ENCODE measurements at places on chromosomes 11 and 22.

DNA sequence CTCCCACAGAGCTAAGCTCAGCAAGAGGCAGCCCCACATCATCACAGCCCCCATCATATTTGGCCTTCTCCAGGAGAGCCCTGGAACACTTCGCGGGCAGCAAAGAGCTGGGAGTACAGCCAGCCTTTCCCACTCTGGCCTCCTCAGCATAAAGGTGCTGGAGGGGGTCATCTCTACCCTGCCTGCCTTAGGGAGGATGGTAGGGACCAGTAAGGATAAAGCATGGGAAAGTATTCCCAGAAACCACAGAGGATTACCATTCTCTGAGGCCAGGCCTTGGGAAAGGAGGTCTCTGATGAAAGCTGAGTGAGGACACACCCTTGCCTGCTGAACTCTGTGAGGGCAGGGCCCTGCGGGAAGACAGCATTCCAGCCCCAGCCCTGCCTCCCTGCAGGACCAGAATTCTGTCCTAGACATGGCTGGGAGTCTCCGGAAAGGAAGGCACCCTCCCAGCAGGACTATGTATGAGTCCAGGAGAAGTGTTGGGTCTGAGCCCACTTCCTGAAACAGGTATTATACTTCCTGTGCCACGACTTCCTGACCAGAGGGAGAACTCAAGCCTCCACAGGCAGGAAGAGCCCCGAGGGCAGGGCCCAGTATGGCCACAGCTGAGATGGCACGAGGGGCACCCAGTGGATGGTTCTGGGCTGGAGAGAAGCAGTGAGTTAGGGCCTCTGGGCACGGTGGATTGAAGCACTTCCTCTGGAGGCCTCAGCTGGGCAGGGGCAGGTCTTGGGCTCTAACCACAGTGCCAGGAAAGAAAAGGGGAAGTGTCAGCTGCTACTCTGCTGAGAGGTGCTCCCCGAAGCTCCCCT, 12.9 kb upstream of the CASTOR1 start:
- DNase-seq = no peak

- DNase-seq = no peak
Measured at GRCh38 chr11:123448823-123449222, 18.8 kb downstream of the GRAMD1B start.

DNA sequence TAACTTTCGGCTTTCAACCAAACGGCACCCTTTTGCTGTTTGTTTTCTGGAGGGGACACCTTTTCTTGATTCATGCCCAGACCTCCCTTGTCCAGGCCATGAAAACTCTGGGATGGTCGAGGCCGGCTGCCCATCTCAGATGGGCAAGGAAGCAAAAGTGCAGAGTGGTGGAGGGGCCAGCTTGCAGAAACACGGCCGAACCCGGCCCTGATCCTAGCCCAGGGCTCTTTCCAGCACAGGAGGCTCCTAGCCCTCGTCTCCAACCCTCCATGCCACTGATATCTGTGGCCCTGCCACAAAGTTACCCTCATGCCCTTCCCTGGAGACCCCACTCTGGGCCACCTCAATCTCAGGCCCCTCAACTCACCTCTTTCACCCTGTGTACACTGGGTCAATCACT, 18.9 kb upstream of the SLC22A12 start:
- DNase-seq = no peak

DNA sequence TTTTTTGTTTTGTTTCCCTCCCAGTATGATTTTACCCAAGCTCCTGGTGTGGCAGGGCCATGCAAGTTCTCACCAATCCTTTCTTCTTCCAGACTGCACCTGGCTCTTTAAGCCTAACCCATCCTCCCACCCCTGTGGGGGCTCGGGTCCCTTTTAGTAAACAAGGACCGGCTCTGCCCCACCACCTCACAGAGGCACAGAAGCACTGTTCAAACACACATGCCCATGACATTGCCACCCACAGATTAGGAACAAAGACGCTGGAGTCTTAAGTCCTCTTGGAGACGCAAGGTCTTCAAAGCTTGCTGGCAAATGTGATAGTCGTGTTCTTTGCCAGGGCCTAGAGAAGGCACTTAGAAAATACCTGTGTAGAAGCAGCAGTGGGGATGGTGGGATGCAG, 18.9 kb downstream of the UQCR10 start:
- DNase-seq = no peak

DNA sequence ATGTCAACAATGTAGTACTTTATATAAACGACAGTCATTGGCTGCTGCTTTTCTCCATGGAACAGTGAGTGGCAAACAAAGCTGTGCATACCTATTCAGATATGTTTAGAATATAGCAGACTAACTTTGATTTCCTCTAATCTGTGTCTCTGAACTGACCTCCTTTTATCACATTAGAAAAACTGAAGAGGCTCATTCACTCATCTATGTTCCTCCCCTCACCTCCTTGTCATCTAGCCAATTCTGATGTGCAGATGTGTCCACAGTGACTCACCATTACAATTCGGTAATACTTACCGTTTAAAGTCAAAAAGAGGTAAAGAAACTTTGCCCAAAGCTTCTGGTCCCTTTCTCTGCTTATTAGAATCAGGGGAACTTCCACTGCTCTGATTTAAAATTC, 51.5 kb upstream of the RPS13 start:
- DNase-seq = no peak

GRCh38 chr11:61973476-61974162, 6.2 kb upstream of the FTH1 start:
- DNase-seq = no peak

GRCh38 chr22:41909310-41910049, 5.4 kb downstream of the SHISA8 start:
- DNase-seq = no peak

DNA sequence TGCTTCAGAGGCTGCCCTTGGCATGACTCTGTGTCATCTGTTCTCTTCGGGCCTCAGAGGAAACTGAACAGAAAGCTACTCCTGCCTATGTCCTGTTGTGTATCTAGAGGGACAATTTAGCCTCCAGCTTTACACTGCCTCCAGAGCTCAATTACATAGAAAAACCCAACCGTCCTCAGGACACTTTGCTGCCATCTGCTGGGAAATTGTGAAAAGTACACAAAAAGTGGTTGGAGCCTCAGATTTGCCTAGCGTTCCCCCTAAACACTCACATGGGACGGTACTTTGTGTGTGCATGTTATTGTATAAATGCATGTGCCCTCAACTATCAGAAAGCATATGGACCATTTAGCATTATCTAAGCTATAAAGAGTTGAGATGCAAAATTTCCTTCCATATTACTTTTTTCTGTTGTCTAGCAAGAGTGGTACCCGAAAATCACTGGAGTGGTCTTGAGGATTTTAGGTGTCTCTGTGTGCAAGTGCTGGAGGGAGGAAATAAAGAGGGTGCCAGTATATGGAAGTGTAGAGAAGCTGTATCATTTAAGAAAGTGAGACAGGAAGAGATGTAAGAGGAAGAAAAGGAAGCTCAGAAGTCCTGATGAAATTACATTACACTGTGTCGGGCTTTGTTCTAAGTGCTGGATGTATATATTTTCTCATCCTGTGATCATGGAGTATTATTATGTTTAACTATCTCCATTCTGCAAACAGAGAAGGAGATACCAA, 8.7 kb upstream of the MS4A4E start:
- no peak for DNase-seq

- no peak for DNase-seq
Measured at GRCh38 chr11:96152623-96153022, 190.4 kb downstream of the MAML2 start.

GRCh38 chr22:49329636-49330035, 498.0 kb downstream of the BRD1 start:
- DNase-seq = no peak

- DNase-seq = no peak
Measured at GRCh38 chr22:34914846-34915245, 151.1 kb upstream of the ISX start.

- no peak for DNase-seq
Measured at GRCh38 chr11:14258221-14258935, 100.6 kb downstream of the RRAS2 start.

DNA sequence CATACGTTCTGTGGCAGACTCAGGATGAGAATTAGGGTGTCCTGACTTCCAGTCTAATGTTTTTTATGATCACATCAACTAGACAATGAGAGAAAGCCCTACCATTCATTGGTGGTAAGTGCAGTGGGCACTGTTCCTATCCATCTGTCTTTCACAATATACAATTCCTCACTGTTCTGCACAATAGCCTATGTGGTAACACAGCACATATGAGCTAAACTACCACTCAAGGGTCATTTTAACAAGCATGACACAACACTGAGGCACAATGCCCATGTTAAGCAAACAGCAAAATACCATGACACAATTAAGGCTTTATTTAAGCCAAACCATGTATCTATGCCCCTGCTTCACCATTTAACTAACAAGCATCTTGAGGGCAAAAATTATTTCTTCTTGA, 52.3 kb downstream of the SIK3 start:
- no peak for DNase-seq

DNA sequence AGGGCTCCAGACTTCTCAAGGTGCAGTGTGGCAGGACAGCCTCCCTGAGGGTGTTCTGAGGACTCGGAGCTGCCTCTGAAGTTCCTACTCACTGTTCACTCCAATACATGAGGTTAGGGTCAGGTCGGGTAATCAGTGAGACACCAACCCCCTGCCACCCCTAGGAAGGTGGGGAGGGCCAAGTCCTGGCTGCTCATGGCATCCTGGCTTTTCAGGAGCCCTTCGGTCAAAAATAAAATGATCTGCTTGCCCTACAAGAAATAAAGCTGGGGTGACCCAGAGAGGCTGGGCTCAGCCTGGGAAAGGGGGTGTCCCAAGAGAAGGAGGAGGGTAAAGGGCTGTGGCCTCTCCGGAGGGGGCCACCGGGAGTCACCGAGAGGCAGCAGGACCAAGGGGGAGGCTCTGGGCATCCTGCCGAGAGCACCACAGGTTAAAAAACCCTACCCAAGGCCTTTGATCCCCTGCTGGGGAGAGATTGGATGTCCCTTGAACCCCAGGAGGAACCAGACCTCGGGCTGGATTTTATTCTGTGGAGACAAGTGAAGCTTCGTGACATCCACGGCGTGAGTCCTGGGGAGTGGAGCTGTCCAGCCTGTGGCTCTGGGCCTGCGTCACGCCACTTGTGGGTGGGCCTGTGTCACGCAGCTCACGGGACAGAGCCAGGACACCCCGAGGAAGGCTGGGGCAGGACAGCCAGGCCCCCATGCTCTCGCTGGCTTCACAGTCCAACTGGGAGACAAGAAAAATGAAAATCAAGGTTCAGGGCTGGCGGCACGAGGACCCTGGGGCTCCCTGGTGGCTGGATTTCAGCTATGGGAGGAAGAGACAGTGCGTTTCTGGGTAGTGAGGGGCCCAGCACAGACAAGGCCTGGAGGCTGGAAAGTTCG, 102.2 kb upstream of the FGF3 start:
- DNase-seq = no peak
